ENCODE measurements at places on chromosomes 4 and X.

DNA sequence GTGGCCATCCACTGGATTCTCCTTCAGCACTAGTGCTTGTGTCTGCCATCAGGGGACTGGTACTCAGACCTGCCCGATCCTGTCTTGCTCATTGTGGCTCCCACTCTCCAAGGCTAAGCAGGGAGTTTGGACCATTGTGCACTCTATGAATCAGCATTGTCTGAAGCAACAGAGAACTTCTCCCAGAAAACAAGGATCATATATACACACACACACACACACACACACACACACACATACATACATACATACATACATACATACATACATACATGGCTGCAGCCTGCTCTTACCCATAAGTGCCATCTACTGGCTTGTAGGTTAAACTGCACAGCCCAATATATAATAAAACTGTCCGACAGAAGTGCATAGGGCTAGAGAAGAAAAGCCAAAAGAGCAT is 345.3 kb upstream of the LCORL start:
- DNase-seq = no peak

DNA sequence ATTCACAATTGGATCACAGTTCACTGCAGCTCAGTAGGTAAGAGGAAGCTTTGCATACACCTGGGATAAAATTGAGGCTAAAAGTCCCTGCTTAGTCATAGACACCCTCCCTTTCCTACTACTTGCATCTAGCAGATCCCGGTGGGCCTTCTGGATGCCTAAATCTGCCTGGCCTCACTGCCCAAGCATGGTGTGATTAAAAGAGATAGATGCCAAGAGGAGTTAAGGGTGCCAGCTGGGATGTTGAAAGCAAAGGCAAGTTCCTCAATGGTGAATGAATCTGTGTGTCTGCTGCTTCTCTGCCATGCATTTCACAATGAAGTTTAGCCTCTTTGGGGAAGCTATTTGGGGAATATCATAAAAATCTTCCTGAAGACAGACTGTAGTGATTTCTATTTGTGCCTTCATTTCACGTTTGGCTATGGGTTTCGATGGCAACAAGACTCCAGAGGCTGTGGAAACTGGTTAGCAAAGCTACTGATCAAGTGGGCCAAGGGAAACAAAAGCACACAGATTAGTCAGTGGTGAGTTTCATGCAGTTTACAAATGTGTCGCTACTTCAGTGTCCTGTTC is 534.0 kb downstream of the ANKRD50 start:
- no peak for DNase-seq

GRCh38 chr4:189825466-189825865 is 115.2 kb upstream of the FRG1 start:
- DNase-seq = no peak

DNA sequence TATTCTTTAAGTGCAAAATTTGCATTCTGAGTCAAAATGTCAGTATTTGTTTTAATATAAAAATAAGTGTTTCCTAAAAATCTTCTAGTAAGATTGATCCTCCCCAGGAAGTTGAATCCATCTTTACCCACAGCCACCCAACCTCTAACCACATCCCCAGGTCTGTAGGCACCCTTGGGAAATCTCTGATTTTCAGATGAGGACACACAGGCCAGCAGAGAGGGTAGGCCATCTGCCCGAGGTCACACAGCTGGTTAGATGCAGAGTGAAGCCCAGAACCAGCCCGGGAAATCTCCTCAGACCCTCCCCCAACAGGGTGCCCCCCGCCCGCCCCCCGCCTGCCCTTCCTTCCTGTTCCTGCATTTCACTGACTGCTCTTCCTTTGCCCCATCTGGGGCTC is 277.5 kb downstream of the FBXW7 start:
- no peak for DNase-seq

DNA sequence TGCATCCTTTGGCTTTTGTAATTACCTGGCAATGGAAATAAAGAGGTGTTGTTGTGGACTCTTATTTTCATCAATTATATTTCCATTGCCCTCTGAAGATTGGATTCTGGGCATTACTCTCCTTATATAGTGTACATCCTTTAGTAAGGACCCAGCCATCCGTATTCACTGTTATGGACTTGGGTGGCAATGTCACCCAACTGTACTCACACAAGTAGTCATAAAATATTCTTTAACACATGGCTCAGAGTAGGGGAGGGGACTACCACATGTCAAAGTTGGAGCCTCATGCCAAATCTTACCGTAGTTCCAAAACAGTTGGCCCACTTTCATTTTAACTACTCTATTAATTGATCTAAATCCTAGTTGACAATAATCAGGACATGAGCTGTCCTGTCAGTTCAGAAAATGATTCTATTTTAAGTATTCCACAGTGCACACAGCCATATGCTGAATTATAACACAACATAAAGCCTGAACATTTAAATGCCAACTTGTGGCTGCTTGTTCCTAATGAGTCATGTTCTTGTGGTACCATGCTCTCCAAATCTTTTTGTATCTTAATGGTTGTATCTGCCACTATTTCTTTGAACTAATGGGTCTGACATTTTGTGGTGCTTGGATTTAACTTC is 4.9 kb downstream of the FRAS1 start:
- no peak for DNase-seq

GRCh38 chr4:185335579-185335978 is 60.1 kb downstream of the LRP2BP start:
- DNase-seq = no peak
